T follicular helper cell (primary cell): ENCODE measurements at places on chromosomes 4 and X.

DNA sequence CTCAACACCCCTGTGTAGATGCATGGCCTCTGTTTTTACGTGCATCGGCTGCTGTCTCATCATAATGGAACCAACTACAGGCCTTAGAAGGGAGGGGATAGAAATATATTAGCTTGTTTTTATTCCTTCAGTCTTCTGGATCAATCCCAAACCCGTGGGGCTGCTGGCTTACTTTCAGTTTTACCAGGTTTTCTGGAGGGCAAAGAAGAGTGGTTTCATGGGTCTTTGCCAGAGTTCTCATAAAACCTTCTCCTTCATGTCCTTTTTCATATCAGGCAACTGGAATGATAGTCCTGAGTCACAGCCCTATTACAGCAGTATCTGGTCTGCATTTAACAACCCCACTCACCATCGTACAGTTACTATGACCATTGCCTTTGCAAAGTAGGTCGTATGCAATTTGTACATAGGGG, 34.6 kb downstream of the PPP2R2C start:
- no peak for DNase-seq

DNA sequence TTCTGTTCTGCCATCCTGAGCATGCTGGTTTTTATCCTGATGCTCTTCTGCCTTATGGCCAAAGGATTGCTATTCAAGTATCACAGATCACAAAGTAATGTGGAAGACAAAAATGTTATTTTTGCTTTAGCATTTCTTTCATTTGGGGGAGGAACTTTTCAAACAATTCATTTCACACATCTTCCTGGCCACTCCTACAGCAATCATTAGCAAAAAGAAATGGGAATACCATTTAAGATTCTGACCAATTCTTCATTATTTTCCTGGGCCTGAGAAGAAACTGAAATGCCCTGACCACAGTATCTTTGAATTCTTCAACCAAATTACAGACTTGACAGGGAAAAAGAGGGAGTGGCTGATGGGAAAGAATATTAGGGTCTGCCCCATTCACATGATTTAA, 38.0 kb upstream of the GRID2 start:
- DNase-seq, result no peak

DNA sequence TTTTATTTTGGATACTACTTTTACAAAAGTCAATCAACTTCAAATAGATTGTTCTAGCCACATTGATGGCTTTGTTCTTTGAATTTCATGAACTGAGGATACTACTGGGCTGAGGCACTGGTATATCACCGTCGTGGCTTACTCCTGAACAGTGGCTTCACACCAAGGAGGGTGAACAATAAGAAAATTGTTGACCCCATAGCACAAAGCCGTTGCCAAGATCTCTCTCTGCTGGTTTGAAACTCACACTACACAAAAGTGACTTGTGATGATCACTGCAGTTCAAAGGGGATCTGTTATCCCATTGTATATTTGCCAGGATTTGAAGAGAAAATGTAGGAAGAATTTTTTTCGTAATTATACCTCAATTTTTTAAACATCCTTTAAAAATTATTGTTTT, 119.6 kb downstream of the PDLIM5 start:
- DNase-seq, result no peak

DNA sequence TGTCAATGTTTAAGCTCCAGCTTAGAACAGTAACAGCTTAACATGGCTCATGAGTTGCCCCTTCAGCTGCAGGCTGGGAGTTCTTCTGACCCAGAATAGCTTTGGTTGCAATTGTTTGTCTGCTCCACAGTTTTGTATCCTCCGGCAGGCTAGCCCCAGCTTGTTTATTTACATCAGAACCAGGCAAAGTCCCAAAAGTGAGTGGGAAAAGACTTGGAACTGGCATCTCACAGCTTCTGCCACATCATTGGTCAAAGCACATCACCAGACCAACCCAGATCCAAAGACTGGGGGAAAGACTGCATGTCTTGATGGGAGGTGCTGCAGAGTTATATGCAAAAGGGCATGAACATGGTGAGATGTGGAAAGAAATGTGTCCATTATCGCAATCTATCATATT, 231.2 kb upstream of the CPEB2 start:
- DNase-seq, result no peak

- DNase-seq, result no peak
Observed at GRCh38 chrX:101460669-101461068, 24.6 kb upstream of the ARMCX4 start.

- DNase-seq, result no peak
Observed at GRCh38 chr4:80840396-80840795, 190.1 kb upstream of the BMP3 start.

GRCh38 chr4:154024097-154024694, 235.3 kb upstream of the SFRP2 start:
- DNase-seq, result no peak

- DNase-seq, result no peak
Observed at GRCh38 chrX:9357518-9358114, 107.2 kb upstream of the TBL1X start.

- DNase-seq, result no peak
Observed at GRCh38 chrX:13750204-13750603, 15.7 kb downstream of the OFD1 start.

GRCh38 chrX:11960031-11960430, 178.2 kb upstream of the FRMPD4 start:
- DNase-seq, result no peak

DNA sequence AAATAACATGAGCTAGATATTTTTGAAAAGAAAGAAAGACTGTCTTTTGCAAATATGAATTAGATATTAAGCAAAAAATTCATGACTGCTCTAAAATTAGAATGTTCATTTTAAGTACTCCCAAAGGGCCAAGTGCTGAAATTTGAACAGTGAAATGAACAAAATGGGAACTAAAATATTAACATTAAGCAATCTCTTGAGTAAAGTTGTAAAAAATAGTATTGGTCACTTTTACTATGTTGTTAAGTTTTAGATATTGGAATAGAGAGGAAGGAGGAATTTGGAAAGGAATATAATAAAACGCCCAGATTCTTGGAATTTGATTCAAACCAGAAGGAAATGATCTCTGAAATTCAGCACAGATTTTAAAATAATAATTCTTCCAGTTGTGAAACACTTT, 125.9 kb upstream of the ANK2 start:
- DNase-seq, result no peak

DNA sequence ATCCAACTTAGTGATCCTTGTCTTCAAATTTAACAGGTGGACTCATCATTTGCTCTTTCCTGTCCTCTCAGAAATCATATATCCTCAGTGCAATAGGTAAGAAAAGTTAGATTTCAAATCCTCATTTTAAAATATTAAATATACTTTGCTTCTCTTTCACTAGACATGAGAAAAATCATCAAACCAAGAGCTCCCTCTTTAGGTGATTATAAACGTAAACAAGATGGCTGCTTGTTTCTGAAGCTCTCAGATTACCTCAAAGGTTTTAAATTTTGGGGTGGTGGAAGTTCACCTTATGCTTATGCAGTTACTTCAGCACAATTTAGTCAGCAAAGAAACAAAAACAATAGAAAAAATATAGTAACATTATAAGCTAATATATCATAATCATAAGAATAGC, 27.3 kb downstream of the CSN3 start:
- DNase-seq, result no peak

- no peak for DNase-seq
Observed at GRCh38 chr4:179867300-179867878, 2375.8 kb upstream of the TENM3 start.

DNA sequence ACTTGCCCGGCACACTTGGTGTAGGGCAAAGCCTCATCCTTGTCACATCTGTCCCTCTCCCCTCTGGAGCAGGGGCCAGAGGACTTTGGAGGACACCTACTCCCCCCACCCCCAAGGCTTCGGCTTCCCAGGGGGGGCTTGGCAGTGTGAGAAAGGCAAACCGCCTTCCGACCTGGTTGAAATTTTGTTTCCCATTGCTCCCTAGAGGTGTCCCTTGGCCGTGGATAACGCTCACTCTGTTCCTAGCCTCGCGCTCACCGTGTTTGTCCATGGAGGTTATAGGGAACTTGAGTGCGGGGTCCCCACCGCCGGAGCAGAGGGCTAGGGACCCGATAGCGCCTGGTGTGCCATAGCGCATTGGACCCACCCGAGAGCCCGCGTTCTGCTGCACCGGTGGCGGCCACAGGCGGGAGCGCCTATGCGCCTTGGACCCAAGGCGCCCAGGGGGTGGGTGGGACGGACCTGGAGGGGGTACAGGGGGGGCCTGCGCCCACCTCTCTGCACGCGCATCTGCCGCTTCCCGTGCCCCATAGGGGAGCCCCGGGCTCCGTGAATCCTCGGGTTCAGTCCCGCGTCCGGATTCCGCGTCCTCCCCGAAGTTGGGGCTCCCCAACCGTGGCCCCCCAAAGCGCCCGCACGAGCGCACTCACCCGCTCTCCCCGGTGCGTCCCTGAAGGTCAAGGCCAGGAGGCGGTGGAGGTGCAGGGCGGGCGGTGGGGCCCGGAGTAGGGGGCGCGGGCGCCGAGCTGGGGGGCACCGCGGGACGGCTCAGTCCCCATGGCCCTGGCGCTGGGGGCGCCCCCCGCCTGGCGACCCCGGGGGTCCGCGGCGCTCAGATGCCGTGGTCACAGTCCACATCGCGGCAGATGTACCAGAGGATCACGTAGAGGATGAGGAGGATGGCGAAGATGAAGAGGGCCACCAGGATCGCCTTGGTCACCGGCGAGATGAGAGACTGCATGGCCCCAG, 82.7 kb upstream of the DHRSX start:
- DNase-seq, result no peak

DNA sequence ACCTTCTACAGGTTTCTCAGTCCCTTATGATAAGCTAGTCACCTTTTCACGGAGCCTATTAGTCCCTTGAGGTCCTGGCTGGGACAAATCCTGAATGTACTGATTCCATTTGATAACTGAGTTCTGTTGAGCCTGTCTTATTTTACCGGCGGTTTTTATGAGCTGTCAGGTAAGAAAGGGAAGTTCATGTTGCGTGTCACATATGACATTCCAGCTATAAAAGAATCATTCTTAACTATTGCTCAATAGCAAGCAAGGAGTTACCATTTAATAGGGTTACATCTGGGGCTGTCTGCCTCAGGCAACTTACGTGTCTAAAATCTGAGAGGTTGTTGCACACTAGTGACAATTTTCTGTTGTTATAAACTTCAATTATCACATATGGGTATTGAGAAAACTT, 394.6 kb downstream of the TECRL start:
- DNase-seq, result no peak

- DNase-seq, result no peak
Observed at GRCh38 chr4:139655116-139655515, 10.5 kb upstream of the MGST2 start.

GRCh38 chr4:88242144-88242543, 42.2 kb downstream of the PPM1K start:
- DNase-seq, result no peak

- no peak for DNase-seq
Observed at GRCh38 chr4:176358083-176358469, 38.3 kb downstream of the SPCS3 start.

- no peak for DNase-seq
Observed at GRCh38 chr4:142683503-142683902, 162.6 kb downstream of the INPP4B start.

GRCh38 chr4:158182736-158183135, 9.9 kb upstream of the GASK1B start:
- no peak for DNase-seq

- DNase-seq, result no peak
Observed at GRCh38 chr4:184345573-184345922, 127.9 kb upstream of the ENPP6 start.

DNA sequence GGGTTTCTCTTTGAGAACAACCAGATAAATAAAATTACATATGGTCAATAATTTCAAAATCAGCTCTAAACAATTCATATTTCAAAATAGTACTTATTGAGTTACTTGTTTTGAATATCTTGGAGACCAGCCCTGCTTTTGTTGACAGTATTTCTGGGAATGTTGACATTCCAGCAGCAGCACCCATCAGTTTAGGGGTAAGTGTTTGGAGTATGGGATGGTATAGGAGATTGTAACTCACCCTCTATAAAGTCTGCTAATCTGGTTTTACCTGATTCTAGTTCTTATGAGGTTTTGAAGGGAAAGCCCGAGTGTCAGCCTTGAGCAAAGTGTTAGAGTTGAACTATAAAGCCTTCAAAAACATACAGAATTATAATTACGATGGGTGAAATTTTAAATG, 139.2 kb upstream of the ANKRD50 start:
- no peak for DNase-seq

DNA sequence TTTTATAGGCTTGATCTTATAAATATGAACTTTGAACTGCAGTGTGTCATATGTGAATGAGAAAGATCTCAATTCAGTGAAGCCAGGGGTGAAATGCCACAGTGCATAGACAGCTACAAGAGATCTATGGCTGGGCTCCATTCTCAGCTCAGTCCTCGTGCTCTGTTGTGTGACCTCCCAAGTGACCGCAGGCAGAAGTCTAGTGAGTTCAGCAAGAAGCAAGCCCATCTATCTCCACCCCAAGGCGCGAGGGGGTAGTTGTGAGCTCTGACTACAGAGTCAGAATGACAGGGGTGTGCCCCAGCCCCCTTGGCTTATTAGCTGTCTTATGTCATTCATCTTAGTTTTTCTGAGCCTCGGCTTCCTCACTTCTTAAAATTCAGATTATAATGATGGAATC, 378.3 kb downstream of the FBXW7 start:
- no peak for DNase-seq

- DNase-seq, result no peak
Observed at GRCh38 chr4:185128272-185129119, 14.6 kb upstream of the SLC25A4 start.

GRCh38 chrX:39514801-39515200, 583.0 kb downstream of the BCOR start:
- no peak for DNase-seq

- peak; percentile 58 for DNase-seq
Observed at GRCh38 chr4:108172753-108173598, 4.2 kb upstream of the LEF1 start.

DNA sequence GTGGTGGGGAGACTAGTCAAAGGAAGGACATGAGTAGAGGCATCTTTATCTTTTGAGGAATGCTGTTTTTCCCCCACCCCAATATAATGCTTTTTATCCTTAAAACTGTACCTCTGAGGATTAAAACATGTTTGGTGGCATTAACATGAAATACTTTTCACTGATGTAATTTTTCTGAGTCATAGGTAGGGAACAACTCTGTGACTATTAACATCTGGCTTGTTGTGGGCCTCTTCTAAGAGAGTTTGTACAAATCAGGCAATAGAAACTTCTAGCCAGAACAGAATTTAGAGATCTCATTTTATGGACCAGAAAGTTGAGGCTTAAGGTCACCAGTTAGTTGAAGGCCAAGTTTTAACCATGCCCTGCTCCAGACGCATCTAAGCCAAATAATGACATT, 207.6 kb downstream of the SOX3 start:
- DNase-seq, result no peak

GRCh38 chr4:1406981-1407656, 877 bp upstream of the NKX1-1 start:
- no peak for DNase-seq

- no peak for DNase-seq
Observed at GRCh38 chr4:513327-513726, 14.3 kb downstream of the PIGG start.

- no peak for DNase-seq
Observed at GRCh38 chrX:11064851-11065600, 46.1 kb upstream of the HCCS start.

GRCh38 chr4:67939195-67939594, 24.1 kb downstream of the TMPRSS11A start:
- no peak for DNase-seq

- DNase-seq, result peak; percentile 62
Observed at GRCh38 chr4:7802093-7802726, 137.5 kb downstream of the AFAP1 start.
